ENCODE measurements at places on chromosomes 1 and 21.

DNA sequence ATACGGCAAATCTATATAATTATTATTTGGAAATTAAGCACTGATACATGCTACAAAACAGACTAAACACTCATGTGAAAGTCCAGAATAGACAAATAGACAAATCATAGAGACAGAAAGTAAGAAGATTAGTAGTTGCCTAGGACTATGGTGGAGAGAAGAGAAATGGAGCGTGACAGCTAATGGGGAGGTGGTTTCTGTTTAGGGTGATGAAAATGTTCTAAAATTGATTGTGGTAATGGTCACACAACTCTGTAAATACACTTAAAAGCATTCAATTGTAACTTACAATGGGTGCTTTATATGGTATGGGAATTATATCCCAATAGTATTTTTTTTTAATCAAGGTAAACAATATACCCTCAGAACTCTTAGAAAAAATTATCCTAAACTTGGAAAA is 20.4 kb upstream of the ITLN2 start:
- no peak for DNase-seq

GRCh38 chr1:164659621-164660411 is 100.8 kb downstream of the PBX1 start:
- no peak for DNase-seq

GRCh38 chr1:220198186-220199005 is 73.9 kb downstream of the RAB3GAP2 start:
- DNase-seq = no peak

DNA sequence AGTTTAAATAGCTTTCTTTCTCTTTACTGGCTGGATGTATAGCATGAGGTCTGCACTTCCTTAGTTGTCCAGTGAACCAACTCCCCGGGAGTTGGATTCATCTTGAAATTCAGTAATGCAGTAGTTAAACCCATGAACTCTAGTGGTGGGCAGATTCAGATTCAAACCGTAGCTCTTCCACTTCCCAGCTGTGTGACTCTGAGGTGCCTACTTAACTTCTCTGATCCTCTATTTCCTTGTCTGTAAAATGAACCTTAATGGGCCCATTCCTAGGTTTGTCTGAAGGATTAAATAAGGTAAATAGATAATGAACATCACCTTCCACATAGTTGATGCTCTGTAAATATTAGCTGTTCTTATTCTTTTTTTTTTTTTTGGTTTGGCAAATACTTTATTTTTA is 16.5 kb downstream of the PIK3CD start:
- DNase-seq = no peak

DNA sequence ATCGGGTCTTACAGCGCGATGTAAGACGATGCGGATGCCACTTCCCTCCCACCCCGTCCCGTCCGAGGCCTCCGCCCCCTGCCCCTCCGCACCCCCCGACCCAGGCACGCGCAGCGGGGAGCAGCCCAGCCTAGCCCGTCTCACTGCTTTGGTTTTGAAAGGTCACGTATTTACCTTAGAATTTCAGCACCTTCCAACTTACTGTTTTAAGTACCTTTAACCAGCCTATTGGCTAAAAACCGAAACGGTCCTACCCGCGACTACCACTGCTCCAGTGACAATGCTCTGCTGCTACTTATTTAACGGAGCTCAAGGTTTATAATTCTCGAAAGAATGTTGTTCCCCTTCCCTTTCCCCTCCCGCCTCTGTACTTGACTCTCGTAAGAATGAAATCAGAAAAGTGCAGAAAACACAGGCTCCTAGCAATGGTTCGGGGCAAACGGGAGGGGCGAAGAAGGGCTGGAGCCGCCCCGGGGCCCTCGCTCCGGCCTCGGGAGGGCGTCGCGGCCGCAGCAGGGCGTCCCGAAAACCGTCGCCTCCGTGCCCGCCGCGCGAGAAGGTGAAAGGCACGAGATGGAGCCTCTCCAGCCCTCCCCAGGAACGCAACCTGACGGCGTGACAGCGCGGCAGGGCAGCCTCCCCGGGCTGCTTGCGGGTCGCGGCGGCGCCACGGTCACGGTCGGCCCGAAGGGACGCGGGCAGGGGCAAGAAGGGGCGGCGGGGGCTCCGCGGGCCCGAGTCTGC is 667 bp downstream of the TMEM50B start:
- DNase-seq = peak; percentile 15

- DNase-seq = no peak
These were observed 40.7 kb downstream of the CASQ2 start for GRCh38 chr1:115727706-115728249.

- DNase-seq = no peak
These were observed 49.7 kb downstream of the SYF2 start for GRCh38 chr1:25182629-25183028.

GRCh38 chr21:9763306-9763705 is 758.1 kb upstream of the TPTE start:
- no peak for DNase-seq

DNA sequence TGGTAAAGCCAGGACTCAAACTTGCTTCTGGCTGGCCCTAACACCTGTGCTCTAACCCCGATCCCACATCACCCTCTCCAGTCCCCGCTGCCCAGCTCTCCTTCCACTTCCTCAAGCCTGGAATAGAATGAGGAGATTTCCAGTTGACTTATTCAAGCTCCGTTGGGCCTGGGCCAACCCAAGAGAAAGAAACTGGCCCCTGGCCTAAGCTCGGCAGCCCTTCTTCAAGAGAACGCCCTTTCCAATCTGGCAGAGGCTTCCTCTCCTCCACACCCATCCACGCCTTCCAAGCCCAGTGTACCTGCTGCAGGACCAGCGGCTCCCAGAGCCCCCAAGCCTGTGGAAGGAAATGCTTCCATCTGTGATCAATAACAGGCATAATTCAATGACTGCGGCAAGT is 51.9 kb downstream of the LRRN2 start:
- no peak for DNase-seq

DNA sequence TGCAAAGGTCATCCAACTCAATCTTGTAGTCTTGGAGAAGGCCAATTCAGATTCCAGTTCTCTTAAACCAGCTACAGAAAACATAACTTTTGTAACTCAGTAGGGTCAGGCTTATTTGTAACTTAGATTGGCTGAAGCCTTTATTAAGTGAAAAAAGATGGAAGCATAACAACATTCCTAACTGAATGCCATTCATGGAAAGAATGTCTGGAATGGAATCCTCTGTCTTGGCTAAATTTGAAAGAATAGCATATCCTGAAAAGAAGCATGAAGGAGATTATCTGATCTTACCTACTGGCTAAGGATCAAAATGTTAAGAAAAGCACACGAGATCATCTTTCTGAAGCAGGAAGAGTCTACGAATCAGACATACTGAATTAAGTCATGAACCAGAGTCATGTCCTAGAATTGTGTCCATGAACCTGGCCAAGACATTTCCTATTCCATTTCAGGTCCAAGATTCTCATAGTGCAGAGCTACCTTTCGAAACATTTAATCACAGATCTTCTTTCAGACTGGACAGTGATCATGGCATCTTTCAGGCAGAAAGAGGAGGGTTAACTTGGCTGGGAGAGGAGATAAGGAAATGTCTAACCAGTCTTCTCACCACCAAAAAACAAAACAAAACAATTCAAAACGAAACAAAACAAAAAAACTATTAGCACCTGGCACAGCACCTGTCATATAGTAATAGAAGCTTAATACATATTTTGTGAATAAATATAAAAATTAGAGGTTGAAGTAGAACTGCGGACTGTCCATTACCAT is 75.6 kb downstream of the XCL2 start:
- no peak for DNase-seq

- DNase-seq = no peak
These were observed 17.7 kb downstream of the IRF2BP2 start for GRCh38 chr1:234592240-234592639.

DNA sequence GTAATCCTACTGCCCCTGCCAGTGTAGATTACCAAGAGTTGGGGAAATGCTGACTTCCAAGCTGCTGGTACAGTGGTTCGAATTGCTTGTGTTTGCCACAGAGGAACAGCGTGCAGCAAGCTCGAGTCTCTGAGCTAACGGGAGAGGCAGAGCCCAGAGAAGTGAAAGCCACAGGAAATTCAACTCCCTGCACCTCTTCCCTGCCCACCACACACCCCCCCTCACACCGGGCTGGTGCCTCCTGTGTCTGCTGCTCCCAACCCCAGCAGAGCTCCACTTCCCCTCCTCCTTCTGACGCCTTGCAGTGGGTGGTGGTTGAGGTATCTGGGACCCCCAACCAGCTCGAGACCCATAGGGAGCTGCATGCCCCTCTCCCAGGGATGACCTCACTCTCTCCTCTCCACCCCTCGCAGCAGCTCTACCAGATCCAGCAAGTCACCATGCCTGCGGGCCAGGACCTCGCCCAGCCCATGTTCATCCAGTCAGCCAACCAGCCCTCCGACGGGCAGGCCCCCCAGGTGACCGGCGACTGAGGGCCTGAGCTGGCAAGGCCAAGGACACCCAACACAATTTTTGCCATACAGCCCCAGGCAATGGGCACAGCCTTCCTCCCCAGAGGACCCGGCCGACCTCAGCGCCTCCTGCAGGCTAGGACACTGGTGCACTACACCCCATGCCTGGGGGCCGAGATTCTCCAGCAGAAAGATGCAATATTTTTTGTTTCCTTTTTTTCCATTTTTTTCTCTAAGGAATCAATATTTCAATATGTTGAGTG is 13.1 kb upstream of the KCNQ4 start:
- no peak for DNase-seq

GRCh38 chr1:18256282-18257235 is 149.0 kb downstream of the IGSF21 start:
- no peak for DNase-seq

DNA sequence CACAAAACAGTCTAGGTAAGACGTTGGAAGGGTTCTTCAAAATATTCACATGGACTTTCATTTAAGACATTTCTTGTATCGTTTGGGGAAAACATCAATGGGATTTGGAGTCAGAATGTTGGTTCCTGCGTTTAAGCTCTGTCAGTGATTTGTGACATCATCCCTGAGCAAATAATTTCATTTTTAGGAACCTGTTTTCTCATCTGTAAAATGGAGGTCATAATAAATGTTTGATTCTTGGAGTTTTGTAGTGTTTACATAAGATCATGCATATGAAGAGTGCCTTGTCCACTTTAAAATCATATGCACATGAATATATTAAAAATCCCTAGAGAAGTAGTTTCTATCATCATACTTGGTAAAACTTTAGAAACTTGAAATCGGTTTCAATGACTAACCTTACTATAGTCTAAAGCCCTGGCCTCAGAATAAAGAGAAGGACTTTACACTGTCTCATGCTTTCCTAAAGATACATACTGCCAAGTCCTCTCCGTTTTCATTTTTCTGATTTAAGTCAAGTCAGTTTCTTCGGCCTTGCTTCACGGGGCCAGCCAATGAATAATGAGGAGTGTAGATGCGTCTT is 178.4 kb downstream of the ADSS2 start:
- no peak for DNase-seq

DNA sequence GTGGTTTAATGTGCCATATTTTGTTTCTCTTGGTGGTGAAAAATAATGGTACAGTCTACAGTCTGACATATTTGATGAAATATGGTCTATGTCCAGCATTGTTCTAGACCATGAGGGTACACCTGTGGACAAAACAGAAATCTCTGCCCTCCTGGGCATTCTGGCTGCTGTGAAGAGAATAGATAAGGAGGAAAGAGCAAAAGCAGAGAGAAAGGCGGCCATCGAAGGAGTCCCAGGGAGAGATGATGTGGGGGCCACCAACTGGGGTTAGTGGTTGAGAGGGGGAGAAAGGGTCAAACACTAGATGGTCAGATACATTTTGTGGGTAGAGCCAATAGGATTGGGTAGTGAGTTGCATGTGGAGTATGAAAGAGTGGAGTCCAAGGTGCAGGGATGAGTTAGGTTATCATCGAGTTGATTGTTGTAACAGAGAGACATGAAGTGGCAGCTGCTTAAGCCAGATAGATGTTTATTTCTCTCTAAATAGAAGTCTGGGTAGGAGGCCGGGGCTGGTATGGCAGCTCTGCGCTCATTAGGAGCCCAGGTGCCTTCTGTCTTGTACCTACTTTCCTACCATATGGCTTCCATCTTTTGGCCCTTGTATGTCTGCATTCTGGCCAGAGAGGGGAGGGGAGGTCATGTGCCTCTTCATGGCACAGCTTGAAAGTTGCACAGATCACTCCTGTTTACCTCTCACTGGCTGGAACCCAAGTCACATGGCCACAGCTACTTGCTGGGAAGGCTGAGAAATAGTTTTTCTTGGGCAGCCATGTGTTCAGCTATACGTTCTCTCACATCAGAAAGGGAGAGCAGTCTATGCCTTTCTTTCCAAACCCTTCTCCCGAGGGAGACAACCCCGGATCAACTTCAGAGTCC is 13.0 kb downstream of the UBE4B start:
- DNase-seq = no peak

DNA sequence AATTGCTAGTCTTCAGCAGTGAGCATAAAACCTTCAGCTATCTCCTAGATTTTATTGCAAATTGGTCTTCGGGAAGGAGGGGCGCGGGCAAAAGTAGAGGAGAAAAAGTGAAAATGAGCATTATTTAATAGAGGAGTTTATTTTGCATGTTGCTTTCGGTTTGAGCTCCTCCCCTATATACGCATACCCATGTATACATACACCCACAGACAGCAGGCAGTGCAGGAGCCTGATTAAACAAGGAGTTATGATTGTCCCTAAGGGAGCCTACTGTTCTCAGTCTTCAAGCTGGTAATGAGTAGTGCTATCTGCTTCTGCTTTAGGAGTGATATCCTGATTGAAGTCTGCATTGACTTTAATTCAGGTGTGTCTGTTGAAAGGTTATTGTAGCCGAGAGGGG is 133.8 kb downstream of the SPATA46 start:
- no peak for DNase-seq

DNA sequence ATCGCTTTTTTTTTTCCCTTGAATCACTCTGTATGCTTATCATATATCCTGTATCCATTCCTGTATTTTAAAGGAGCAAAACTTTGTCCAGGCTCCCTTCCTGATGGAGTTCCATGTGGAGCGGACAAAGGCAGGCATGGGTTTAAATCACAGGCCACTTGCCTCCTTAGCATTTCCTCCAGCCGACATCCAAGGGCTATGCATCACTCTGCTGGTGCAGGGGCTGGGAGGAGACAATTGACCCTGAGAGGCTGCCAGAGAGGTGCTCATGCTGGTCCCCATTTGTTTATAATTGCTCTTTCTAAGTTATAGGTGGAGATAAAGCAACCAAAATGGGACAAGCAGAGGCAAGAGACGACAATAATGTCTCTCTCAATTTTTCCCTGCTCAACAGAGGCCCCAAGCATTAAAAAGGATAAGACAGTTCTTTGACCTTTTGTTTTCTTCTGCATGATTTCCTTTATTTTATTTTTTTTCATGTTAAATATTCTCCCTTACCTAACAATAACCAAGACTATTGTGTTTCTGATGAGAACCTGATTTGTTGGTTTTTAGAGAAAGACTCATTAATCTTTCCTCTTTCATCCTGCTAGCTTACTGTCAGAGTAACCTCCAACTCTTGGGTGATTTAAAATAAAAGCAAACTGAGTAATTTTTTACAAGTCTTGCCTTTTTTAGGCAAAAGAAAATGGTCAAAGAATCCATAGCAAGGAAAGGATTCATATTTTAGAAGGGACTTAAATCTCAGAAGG is 353.7 kb downstream of the ADGRL2 start:
- DNase-seq = no peak

DNA sequence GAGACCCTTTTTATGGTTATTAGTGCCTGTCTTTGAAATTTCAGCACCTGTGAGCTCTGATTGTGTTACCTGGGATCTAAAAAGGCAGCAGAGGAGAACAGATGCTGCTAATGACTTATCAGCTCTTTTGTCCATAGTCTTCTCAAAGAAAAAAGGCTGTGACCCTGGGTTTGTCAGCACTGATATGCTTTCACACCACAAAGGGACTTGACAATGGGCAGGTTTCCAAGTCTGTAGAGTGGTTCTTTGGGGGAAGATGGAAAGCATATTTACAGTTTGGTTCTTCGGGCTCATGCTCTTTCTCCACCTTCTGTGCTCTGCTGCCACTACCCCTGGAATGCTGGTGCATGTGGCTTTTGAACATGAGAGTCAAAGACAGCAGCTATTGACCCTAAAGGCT is 32.0 kb downstream of the DNAJC6 start:
- no peak for DNase-seq

Data from stimulated activated CD4-positive, alpha-beta T cell treated with anti-CD3 and anti-CD28 coated beads, Interleukin-1b, Interleukin-23, amount 100 ng/mL, for 4 hours (primary cell).